ENCODE measurements at places on chromosomes 12 and 14.
A peak's percentile ranks its signal among the peaks of the same experiment; 100 is the strongest.

- no peak for DNase-seq
Observed at GRCh38 chr12:103779410-103780092, 61.5 kb downstream of the NT5DC3 start.

GRCh38 chr12:14952299-14952921, 9.0 kb downstream of the ARHGDIB start:
- peak; percentile 98 for DNase-seq

DNA sequence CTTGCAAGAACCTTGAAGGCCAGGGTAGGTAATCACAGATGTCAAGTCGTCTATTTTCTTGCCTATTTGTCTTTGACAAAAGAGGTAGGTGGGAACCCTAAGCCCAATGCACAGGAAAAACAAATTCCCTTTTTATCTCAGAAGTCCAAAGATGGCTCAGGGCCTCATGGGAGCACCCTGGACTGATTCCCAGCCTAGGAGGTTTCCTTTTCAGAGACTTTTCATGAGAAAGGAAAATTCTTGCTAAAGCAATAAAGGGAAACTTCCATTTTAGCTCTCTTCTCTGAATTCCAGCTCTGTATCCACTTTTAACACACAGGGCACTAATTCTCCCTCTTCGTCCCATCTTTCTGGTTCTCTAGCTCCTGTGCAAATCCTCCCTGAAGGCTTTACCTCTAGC, 1.2 kb downstream of the ZNF641 start:
- no peak for DNase-seq

GRCh38 chr12:101634724-101635123, 40.0 kb downstream of the MYBPC1 start:
- no peak for DNase-seq

- no peak for DNase-seq
Observed at GRCh38 chr12:46678426-46678825, 147.4 kb downstream of the SLC38A4 start.

Data from kidney epithelial cell (primary cell).